Hepatocyte (in vitro differentiated cells): ENCODE measurements at places on chromosomes 6 and 20. TPM values are rescaled to one million over a fixed set of nuclear protein-coding genes. Genes with fewer than 3 reads are reported as not detected.

- no peak for DNase-seq
Observed at GRCh38 chr20:62977613-62978560, 25.4 kb downstream of the SLC17A9 start.

DNA sequence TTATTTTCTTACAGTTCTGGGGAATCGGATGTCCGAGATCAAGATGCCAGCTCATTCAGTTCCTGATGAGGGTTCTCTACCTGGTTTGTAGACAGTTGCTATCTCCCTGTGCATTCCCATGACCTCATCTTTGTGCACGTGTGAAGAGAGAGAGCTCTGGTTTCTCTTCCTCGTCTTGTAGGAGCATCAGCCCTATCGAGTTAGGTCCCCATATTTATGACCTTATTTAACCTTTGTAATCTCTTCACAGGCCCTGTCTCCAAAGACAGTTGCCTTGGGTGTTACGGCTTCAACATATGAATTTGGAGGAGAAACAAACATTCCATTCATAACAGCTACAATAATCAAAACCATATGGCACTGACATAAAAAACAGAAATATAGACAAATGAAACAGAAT, 455.3 kb downstream of the HACE1 start:
- no peak for DNase-seq

DNA sequence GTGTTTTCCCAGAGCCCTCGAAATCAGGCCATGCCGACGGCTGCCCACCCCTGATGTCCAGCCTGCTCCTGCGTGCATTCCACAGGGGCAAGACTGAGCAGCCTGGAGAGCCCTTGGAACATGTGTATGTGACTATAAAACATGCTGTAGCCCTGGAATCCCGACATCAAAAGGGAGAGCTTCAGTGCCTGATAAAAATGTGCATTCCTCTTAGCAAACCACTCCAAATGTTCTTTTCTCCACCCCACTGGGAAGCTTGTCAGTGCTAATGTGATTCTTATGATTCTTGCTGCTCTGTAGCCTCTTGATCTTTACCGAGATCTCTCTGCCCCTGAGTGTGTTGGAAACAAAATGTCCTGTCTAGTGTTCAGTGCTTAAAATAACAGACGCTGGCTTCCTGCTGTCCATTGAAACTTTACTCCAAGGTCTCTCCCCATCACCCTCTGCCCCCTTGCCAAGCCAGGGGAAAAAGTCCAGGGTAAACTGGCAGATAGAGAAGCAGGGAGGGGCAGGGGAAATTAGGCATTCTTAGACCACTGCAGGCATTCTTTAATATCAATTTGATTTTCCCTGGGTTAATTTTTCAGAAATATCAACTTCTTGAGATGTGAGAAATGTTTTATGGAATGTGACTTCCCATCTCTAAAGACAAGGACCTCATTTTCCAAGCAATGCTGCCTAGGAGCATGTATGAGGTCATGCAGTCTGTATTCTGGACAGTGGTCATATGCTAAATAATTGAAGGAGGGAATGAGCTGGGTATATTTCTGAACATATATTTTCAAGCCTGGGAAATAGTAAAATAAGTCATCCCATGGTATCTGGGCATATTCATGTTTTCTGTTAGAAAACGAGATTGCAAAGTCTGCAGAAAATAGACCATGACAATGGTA, 73.8 kb upstream of the ISM1 start:
- no peak for DNase-seq

DNA sequence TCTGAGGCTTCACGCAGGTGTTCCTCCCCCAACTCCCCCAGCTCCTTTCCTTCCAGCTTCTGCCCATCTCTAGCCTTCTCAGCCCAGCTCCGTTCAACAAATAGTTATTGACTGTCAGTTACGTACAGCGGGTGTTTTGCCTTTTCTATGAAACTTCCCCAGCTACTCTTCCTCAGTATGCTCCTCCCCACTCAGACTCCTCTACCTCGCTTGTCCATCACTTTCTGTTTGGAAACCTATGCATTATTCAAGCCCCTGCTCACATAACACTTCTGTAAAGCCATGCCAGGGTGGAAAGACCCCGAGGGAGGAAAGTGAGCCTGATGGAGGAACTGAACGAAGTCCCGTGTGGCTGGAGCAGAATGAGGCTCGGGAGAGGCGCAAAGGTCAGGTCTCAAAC, 44.2 kb upstream of the NR2E1 start:
- DNase-seq, result no peak

DNA sequence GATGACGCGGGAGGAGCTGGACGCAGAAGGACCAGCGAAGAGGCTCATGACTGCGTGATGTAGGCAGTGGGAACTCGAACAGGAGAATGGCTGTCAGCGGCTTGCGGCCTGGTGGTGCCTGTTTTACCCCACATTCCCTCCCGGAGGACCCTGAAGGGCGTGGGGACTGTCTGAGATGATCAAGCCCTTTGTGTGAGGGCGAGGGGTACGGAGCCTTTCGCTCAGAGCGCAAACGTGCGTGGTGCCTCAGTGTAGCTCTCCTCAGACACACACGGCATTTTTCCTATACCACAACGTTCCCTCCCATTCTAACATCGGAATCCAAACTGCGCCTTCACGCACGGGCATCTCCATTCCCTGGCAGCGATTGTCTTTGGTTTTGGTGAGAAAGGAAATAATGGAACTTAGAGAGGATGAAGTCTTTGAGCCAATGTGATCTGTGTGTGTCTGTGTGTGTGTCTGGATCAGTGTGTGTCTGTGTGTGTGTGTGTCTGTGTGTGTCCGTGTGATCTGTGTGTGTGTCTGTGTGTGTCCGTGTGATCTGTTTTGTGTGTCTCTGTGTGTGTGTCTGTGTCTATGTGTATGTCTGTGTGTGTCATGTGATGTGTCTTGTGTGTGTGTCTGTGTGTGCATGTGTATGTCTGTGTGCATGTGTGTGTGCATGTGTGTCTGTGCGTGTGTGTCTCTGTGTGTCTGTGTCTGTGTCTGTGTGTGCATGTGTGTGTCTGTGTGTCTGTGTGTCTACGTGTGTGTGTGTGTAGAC, 5.3 kb downstream of the PTK6 start:
- DNase-seq, result no peak

DNA sequence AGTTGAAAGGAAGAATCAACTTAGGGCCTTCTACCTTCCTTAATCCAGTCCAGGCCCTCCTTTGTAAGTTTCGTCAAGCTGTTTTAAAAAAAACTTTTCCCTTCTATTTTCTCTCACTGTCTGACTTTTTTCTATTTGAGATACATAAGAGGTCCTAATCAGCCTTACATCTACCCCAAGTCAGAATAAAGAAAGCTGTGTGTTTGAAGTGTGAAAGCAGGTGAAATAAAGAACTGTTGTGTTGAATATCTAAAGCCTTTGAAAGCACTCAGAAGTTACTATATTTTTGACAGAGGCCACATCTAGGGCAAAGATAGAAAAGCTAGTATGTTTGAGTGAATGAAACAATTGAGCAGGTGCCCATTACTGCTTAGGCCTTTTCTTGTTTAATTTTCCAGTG, 35.5 kb downstream of the SH3BGRL2 start:
- no peak for DNase-seq

GRCh38 chr20:39568109-39568508, 606.0 kb downstream of the DHX35 start:
- no peak for DNase-seq

- DNase-seq, result peak; percentile 22
Observed at GRCh38 chr6:158939255-158940159, 60.5 kb downstream of the RSPH3 start.

- no peak for DNase-seq
Observed at GRCh38 chr6:38518511-38519304, 121.0 kb downstream of the BTBD9 start.

DNA sequence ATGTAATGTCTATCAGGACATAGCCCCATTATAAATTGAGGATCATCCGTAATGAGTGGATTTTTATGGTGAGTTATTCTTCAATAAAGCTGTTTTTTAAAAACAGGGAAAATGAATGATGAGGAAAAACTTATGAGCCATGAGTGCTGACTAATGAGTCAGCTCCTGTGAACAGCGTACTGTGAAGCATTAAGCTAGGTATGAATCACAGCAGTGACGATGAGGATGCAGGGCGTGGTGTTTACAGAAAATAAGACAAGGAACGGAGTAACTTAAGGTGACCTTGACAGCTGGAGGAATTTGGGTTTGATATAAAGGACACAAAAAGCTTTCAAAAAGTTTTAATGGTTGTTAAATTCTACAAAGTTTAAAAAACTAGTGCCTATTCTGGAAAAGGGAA, 96.3 kb downstream of the FOXF2 start:
- peak; percentile 39 for DNase-seq

GRCh38 chr6:2355150-2355549, 109.7 kb upstream of the GMDS start:
- DNase-seq, result no peak

DNA sequence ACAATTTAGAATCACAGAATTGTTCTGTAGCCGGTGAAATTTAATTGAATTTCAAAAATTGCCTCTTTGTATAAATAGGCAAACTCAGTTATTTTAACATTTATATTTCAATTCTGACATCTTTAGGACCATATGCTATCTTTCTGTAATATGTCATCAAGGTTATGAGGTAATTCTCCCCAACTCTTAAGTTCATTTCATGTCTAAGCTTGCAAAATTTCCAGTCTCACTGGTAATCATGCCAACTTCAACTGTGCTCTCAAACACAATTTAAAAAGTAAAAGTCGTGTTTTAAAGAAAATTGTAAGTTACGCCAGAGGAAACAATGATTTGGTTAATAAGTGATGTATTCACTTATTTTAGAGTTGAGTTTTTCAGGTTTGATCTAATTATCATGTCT, 1.4 kb downstream of the NCOA7 start:
- no peak for DNase-seq

GRCh38 chr20:22523499-22524392, 60.6 kb downstream of the FOXA2 start:
- peak; percentile 75 for DNase-seq

DNA sequence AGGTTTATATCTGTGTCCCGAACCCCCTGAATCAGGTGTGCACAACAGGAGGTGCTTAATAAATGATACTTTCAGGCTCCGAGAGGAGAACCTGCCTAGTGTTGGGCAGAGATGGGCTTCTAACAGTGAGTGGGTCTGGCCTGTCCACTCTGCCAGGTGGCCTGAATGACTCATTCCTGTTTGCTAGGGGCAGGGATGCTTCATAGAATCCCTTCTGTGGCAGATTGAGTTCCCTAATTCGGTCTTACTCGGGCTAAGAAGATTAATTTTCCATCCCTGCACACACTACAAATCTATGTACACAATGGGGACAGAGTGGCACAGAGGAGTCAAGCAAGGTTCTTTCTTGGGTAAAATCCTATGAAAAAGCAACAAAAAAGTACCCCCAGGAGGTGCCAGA, 19.8 kb downstream of the SDC4 start:
- no peak for DNase-seq

DNA sequence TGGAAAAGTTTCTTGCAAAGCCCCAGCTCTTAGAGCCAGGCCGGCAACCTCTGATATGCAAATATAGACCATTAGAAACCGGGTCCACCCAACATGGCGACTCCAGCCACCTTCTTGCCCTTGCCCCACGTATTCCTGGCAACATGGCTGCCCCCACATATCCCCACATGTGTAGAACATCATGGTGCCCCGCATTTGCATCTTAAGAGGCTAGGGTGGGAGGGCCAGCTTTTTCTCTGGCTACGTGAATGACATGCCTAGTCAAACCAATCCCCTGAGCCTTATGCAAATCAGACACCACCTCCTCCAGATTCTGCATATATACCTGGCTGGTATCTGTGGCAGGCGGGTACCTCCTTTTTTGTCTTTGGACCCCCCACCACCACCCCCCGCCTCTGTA, 106.1 kb upstream of the PTPRT start:
- DNase-seq, result no peak

DNA sequence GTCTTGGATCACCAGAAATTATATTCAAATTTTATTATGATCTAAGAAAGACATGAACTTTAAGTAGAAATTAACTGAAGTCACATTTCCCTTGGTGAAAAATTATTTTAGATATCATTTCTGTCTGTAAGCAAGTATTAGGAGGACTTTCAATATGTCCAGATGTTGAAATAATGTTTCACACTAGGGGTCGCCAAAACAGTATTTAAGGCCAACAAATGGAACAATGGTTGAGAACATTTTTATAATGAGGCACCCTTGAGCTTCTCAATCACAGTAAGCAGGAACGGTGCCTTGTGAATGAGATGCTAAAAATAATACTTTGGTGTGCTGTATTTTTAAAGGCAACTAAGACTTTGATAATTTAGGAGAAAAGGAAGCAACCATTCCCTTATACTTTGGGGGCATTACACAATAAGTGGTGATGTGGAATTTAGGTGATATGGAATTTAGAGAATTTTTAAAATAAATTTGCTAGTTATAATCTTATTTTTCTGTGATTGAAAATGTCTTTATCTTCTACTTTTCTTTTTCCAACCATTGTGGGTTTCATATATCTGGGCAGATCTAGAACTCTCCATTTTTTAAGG, 9.6 kb upstream of the SF3B5 start:
- DNase-seq, result peak; percentile 75

DNA sequence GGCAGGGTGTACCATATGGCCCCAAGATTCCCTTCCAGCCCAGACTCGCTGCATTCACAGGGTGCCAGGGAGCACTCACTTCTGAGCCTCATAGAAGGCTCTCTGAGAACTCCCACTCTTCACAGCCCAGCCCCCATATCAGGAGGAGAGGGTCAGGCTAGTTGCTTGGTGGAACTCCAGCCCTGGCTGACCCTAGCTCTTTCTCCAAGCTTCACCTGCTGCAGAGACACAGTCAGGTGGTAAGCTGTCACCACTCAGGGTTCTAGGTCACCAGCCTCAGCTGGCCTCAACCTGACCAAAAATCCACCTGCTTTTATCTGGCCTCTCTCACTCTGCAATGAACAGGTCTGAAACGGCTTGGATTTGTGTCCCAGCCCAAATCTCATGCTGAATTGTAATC, 162.7 kb upstream of the MLN start:
- no peak for DNase-seq

DNA sequence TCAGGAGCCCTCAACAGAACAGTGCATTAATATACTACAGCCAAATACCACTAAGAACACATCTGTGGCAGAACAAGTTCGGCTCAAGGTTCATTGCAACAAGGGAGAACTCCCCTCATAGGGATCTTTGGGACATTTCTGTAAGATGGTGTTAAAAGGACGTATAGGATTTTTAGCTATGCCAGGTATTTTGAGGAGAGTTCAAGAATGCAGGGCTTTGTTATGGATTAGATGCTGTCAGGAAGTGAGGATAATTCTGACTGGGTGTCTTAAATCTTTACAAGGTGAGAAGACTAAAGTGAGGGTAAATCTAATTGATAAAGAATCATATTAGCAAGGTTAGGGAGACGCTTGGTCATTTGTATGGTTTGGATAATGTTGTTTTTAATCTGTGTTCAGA, 83.7 kb upstream of the AHI1 start:
- DNase-seq, result no peak

- no peak for DNase-seq
Observed at GRCh38 chr20:10321138-10321717, 102.6 kb downstream of the SNAP25 start.

- DNase-seq, result peak; percentile 16
Observed at GRCh38 chr6:20279608-20280287, 67.5 kb upstream of the MBOAT1 start.

- peak; percentile 53 for DNase-seq
Observed at GRCh38 chr6:137240168-137240567, 21.0 kb upstream of the IFNGR1 start.

NECAB3 gene
- 55.4 and 64.9 TPM in 2 replicates for polyA plus RNA-seq

PTCRA gene
- polyA plus RNA-seq, result not detected in 2 replicates

CLPSL2 gene
- polyA plus RNA-seq, result not detected in 2 replicates

SLC22A1 gene
- polyA plus RNA-seq, result 10.2 and 12.9 TPM in 2 replicates

TGM2 gene
- polyA plus RNA-seq, result 85.8 and 88.5 TPM in 2 replicates

TFAP2C gene
- 3.2 and 3.7 TPM in 2 replicates for polyA plus RNA-seq

SLPI gene
- polyA plus RNA-seq, result 9,786 and 10,154 TPM in 2 replicates

SMIM26 gene
- 131 and 132 TPM in 2 replicates for polyA plus RNA-seq

CTCFL gene
- not detected in 2 replicates for polyA plus RNA-seq

CRYBG1 gene
- 2.5 and 3.2 TPM in 2 replicates for polyA plus RNA-seq
